Activated CD4-positive, alpha-beta T cell treated with anti-CD3 and anti-CD28 coated beads, Interleukin-2, amount 10 ng/mL, durations not matched to agents 7 days and 5 days (primary cell): ENCODE measurements at places on chromosomes 3 and 15. TPM values are rescaled to one million over a fixed set of nuclear protein-coding genes. Genes with fewer than 3 reads are reported as not detected.

The PIF1 gene
- total RNA-seq = 56.8 TPM

- H3K4me3 ChIP-seq = no peak overlapping the region
- H3K4me1 ChIP-seq = no peaks in the 10 kb centered on the region
- DNase-seq = no peak
These were observed 275.5 kb upstream of the ROPN1 start for GRCh38 chr3:124267406-124267805.

DNA sequence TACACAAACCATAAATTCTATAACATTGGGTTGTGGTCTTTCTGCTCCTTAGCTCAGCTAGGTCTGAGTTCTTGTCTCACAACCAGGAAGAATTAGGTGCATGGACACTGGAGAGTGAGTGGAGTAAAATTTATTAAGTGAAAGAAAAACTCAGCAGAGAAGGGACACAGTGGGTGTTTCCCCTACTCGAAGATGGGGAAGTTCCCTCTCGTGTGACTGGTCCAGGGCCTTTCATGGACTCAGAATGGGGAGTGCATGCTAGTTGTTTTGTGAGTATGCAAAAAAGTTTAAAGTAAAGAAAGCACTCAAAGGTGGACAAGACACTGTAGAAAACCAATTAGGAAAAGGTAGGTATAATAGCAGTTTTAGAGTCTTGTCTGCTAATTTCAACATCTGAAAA lies 215.5 kb upstream of the RORA start:
- H3K27me3 ChIP-seq = peaks cover 14% of the 10 kb centered on the region
- no peak for DNase-seq
- H3K4me1 ChIP-seq = peaks cover 2% of the 10 kb centered on the region
- no peaks in the 10 kb centered on the region for H3K36me3 ChIP-seq

The SLC28A2 gene
- total RNA-seq = not detected

DNA sequence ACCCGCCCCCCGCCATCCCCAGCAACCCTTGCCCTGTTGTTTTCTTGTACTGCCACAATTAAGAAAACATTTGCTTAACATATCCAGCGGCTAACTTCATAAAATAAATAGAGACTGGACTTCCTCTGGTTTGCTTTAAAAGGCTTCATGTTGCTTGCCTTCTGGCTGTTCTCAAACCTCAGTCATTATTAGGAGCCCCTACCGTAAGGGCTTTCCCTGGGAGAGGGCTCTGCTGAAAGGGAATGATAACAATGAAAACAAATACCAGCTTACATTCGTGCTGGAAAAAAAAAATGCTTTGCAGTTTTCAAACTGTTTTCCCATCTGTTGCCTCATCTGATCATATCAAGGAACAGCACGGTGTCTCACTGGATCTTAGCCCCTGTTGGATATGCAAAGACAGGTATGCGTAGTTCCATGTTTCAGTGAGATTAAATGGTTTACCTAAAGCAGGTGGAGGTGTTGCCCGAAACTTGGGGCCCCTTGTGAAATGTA lies 77.2 kb upstream of the VGLL4 start:
- peak overlapping the region; percentile 88 for H3K4me3 ChIP-seq
- H3K36me3 ChIP-seq = peaks cover 3% of the 10 kb centered on the region

DNA sequence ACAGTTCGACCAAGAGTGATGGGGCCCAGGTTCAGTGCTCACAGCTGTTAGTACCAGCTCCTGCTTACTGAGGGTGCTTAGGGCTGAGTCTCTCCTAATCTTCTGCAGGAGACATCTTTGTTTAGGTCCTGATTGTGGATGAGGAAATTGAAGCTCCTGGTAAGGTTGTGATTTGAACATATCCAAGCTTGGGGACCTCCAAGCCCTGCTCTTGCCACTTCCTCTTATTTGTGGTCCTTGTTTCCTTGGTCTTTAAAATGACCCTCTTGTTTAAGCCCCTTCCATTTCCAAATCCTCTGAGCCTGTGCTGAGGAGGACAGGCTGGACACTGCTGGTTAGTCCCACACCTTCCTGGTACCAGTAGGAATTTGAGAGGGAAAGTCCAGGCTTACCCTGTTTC lies 87.0 kb downstream of the EEFSEC start:
- H3K4me1 ChIP-seq = peaks cover 12% of the 10 kb centered on the region
- H3K27me3 ChIP-seq = no peaks in the 10 kb centered on the region
- DNase-seq = no peak

The NANOGP8 gene
- total RNA-seq = not detected

The A4GNT gene
- total RNA-seq = not detected

The ERICH6 gene
- total RNA-seq = 0.81 TPM

GRCh38 chr15:87752250-87752951 lies 504.1 kb downstream of the NTRK3 start:
- H3K36me3 ChIP-seq = no peaks in the 10 kb centered on the region
- peaks cover 1% of the 10 kb centered on the region for H3K27me3 ChIP-seq
- no peak overlapping the region for H3K27ac ChIP-seq
- DNase-seq = no peak

DNA sequence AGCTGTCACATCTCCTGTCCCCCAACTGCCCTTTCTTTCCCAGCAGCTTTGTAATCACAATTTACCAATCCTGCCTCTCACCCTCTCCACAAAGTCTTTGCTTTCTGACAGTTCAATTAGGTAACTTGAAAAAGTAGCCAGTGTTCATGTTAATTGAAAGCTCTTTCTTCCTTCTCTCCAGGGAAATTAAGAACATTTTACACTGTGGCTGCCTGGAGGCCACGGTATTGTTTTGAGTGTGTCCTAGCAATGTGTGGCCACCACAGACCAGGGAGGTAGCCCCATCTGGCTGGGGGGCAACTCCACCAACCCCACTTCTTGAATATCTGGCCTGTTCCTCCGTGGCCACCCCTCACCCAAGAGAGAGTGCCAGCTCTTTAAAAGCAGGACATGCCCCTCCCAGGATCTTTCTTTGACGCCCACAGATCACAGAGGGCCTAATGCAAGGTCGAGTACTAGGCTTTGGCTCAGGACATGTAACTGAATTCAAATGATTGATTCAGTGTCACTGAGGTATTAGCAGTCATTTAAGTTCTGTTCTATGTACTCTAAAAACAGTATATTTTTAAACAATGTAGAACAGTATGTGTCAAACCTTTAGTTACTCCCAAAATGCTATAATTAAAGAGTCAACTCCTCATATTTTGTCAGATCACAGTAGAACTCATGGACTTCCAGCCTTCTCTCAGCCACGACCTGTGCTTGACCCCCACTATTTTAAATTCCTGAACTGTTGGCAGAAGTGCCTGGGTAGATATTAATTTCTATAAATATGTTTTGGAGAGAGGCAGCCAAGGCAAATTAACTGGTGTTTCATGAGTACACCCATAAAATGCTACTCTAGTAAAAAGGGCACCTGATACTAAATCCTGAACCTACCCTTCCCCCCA lies 164.5 kb downstream of the TNIK start:
- H3K4me1 ChIP-seq = peaks cover 29% of the 10 kb centered on the region
- no peak overlapping the region for H3K27ac ChIP-seq
- peaks cover 24% of the 10 kb centered on the region for H3K36me3 ChIP-seq
- DNase-seq = no peak

DNA sequence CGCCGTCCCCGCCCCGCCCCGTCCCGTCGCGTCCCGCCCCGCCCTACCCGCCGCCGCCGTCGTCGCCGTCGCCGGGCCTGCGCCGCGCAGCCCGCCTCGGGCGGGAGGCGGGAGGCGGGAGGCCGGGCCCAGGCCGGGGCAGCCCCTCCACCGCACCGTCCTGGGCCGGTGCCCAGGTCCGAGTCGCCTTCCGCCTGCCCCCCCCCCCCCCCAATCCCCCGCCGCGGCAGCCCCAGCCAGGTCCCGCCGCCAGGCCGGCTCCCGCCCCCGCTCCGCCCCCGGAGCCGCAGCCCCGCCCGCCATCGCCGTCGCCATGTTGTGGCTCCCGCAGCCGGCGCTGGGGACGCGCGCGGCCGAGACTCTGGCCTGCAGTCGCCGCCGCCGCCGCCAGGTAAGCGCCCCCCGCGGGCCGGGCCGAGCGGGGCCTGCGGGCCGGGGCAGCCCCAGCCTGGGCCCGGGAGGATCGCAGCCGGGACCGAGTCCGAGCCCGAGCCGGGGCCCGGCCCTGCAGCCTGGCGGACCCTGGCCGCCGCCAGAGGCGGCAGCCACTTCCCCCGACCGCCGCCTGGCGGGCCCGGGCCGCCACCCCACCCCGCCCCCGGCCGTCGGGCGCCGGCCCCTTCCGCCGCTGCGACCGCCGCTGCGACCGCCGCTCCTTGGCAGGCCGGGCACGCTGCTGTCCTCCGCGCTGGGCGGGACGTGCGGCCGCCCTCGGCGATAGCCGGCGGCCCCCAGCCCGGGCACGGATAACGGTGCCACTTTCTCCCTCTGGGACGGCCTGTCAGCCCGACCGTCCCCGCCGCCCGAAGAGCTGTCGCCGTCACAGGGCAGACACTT lies at the start of gene ZNF592:
TSS of gene ZNF592 (plus strand) at position 319 of the 837 bp plus-strand sequence. CDS start 34,084 bp downstream, outside the sequence.
- peak within 1 kb of the TSS; percentile 93 for H3K27ac ChIP-seq
- peak; percentile 77 for DNase-seq
- peaks cover 31% of the 10 kb centered on the region for H3K36me3 ChIP-seq
- H3K27me3 ChIP-seq = no peaks in the 10 kb centered on the region

GRCh38 chr15:80856809-80857377 lies 77.7 kb downstream of the CEMIP start:
- H3K4me3 ChIP-seq = peak overlapping the region; percentile 3
- peaks cover 12% of the 10 kb centered on the region for H3K27me3 ChIP-seq
- peaks cover 24% of the 10 kb centered on the region for H3K4me1 ChIP-seq
- peak overlapping the region; percentile 74 for H3K27ac ChIP-seq
- DNase-seq = peak; percentile 29

DNA sequence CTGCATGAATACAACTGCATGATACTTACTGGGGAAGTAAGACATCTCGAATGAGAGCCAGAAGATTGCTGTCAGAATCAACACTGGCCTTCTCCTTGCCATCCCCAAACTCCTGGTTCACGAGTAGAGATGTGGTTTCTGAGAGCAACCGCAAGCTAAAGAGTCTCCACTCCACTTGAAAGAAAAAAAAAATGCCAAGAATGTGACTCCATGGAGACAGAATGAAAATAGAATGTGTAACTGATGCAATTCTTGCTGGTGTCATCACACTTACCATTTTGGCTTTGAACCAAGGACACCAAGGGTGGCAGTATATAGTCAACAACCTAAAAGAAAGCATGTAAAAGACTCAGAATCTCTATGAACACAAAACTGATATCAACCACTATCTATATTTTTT lies 280.4 kb downstream of the ULK4 start:
- peaks cover 2% of the 10 kb centered on the region for H3K36me3 ChIP-seq
- no peak overlapping the region for H3K4me3 ChIP-seq
- no peak overlapping the region for H3K27ac ChIP-seq
- no peak for DNase-seq

The CPN2 gene
- not detected for total RNA-seq

The PRR20G gene
- total RNA-seq = not detected

- H3K36me3 ChIP-seq = peaks cover 23% of the 10 kb centered on the region
- H3K27me3 ChIP-seq = no peaks in the 10 kb centered on the region
- H3K4me1 ChIP-seq = peaks cover 20% of the 10 kb centered on the region
These were observed 90.8 kb downstream of the MCTP2 start for GRCh38 chr15:94322141-94322540.

DNA sequence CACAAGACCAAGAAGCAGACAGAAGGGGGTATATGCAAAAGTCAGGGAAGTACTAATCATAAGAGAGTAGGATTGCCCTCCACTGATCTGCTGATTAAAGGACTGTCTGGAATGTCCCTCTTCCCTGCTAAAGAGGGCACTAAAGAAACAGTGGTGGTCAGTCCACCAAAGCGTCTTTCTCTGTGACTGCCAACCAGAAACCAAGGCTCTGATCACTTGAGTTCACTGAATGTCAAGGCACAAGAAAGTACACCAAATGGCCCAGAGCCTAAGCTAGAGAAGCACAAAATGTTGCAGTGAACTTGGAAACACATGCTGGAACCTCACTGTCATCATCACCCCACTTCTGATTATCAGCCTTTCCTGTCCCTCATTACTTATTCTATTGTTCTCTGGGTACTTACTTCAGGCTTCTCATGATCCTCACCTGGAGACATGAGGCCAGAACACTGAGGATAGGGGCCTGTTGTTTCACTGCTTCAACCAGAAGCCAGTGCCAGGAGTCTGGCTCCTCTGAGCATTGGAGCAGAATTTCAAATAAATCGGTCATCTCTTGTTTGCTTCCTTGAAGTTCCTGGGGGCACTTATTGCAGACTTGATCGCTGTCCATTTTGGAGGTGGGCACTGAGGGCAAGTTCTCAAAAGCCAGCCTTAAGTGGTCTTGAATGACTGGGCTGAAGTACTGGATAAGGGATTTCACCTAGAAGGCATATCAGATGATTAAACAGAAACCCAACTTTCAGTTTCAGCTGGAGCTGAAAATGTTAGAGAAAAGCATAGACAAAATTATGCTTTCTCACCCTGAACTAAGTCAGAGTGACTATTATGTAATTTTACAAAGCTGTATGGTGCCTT lies 58.9 kb downstream of the EIF3J start:
- peak overlapping the region; percentile 77 for H3K27ac ChIP-seq
- no peak for DNase-seq
- peaks cover 40% of the 10 kb centered on the region for H3K36me3 ChIP-seq
